ENCODE measurements at places on chromosomes 7 and 10. TPM values are rescaled to one million over a fixed set of nuclear protein-coding genes. Genes with fewer than 3 reads are reported as not detected.

C10orf71 gene
- total RNA-seq: not detected

CPXM2 gene
- total RNA-seq: not detected

TRIM50 gene
- total RNA-seq: not detected

CLRN3 gene
- total RNA-seq: not detected

RBM28 gene
- total RNA-seq: 7.3 TPM

LOXL4 gene
- 68.3 TPM for total RNA-seq

MYH16 gene
- not detected for total RNA-seq

CALCR gene
- total RNA-seq: under 0.01 TPM

C10orf143 gene
- total RNA-seq: under 0.01 TPM

ANKRD2 gene
- total RNA-seq: 0.86 TPM

PAX4 gene
- not detected for total RNA-seq

ELMO1 gene
- under 0.01 TPM for total RNA-seq

ZCCHC24 gene
- 36.7 TPM for total RNA-seq

DNA sequence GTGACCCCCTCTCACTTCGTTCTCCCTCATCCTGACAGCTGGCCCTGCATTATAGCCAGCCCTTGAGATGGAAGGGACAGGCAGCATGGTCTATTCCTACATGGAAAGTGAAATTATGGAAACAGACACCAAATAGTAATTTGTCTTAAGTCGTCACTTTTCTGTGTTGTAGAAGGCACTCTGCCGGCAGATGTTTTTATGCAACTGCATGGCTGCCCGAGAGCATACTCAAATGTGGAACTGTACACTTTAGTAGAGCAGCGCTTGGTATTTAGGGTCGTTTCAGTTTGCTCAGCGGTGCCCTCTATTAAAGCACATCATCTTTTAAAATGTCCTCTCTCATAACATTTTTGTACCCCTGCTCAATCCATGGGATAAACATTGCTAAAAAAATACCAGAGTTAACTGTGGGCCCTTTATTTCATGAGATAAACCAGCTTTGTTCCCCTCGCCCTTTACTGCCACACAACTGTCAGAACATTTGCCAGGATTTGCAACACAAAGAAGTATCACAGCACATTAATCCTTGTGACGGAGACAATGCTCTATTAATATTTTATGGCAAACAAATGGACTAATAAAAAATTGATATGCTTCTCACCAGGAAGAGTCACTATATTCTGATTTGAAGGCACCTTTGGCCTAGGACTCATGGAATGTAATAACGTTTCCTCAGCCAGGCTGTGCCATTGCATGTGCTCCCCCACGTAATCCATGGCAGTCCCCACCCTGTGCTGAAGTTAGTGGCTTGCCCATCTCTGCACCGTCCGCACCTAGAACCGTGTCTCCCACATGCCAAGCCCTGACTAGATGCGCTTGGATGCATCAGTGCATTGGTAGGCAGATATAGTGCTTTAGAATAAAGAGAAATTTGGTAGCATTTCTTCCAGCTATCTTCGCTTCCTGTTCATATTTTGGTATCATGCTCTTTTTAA lies 221.3 kb downstream of the PAXIP1 start:
- no peak for DNase-seq

DNA sequence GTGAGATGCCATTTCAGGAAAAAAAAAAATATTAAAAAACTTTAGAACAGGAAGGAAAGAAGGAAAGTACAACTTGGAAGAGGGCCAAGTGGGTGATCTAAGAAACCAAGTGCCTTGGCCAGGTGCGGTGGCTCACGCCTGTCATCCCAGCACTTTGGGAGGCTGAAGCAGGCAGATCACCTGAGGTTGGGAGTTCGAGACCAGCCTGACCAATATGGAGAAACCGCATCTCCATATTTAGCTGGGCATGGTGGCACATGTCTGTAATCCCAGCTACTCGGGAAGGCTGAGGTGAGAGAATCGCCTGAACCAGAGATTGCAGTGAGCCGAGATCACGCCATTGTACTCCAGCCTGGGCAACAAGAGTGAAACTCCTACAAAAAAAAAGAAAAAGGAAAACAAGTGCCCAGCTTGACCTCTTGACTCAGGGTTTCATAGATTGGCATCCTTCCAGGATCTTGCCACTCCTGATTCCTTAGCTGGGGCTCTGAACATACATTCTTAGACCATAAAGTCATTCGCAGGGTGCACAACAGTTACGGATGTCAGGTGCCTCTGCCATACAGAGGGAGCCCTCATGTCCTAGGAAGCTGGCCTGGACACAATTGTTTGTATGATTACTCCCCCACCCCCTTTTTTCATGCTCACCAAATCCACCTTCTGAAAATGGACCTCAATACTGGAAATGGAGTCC lies 2.1 kb upstream of the GUSB start:
- no peak for DNase-seq

DNA sequence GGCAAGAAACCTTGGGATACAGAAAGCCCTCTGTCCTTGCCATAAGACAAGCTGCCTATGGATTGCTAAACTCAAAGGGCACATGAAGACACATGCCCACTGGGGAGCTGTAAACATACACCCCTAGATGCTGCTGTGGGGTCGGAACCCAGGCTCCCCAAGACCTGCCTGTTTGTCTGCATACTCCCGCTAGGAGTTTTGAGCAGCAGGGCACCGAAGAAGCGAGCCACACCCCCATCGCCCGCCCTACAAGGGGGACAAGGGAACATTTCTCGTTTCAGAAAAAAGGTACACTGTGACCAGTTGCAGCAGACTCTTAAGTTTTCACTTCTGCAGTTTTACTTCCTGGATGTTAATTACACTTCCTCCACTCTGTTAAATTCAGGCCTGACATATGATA lies 680.2 kb upstream of the GHITM start:
- no peak for DNase-seq

- DNase-seq: no peak
Measured at GRCh38 chr10:53843736-53844362, 957.2 kb downstream of the PCDH15 start.

DNA sequence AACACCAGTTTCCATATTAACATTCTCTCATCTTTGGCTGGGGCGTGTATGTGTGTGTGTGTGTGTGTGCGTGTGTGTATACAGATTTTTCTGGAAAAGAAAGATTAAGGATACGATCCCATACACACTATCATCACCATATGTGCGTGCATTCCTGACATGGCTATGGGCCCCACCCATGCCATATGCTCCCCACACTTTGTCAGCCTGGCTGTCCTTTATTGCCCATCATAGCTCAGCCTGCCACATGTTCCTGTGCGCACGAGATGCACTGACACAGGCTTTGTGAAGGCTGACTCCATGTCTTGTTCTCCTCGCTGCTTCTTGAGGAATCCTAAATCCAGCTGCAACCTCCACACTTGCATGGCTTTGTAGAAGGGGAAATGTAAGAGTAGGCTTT lies 984.1 kb downstream of the LRMDA start:
- DNase-seq: no peak

DNA sequence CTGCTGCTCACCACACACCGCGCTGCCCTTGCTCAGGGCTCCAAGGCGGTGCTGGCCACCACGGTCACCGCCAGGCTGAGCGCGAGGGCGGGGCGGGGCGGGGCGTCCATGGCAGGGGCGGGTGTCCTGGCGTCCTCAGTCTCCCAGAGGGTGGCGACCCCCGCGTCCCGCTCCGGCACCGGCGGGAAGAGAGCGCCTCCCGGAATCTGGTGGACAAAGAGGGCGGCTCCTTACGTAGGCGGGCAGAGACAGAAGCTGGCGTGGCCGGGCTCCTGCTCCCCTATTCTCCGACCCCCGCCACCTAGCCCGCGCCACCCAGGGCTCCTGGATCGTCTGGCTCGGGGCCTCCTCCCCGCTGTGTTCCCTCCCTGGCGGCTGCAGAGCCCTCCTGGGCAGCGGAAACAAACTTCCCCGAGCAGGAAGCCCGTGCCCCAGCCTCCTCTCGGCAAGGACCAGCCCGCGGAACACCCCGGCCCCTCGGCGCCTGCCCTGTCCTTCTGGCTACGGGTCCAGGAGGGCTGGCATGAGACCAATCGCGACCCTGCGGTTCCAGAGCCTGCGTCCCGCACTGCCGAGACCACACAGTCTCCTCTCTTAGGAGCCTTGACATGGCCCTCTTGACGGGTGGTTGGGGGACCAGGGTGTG lies 133.8 kb upstream of the ZNF92 start:
- DNase-seq: no peak

GRCh38 chr10:107728807-107729206 lies 564.3 kb upstream of the SORCS1 start:
- no peak for DNase-seq

DNA sequence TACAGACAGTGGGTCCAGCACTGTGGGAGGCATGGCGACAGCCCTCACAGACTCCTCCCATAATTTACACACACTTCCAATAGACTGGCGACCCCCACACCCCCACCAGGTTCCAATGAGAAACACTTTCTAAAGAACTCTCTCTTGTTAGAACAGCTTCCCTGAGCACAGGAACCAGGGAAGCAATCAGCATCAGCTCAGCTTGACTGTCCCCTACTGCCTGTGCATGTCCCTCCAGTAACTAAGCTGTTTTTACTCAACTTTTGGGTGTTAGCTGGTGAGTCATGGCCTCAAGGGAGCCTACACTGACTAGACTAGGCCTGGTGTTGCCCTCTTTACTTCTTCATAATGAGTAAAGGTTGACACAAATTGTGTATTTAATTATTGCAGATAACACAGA lies 32.6 kb upstream of the HERPUD2 start:
- peak; percentile 33 for DNase-seq

GRCh38 chr7:66326501-66327215 lies 121.5 kb downstream of the TPST1 start:
- DNase-seq: peak; percentile 96

DNA sequence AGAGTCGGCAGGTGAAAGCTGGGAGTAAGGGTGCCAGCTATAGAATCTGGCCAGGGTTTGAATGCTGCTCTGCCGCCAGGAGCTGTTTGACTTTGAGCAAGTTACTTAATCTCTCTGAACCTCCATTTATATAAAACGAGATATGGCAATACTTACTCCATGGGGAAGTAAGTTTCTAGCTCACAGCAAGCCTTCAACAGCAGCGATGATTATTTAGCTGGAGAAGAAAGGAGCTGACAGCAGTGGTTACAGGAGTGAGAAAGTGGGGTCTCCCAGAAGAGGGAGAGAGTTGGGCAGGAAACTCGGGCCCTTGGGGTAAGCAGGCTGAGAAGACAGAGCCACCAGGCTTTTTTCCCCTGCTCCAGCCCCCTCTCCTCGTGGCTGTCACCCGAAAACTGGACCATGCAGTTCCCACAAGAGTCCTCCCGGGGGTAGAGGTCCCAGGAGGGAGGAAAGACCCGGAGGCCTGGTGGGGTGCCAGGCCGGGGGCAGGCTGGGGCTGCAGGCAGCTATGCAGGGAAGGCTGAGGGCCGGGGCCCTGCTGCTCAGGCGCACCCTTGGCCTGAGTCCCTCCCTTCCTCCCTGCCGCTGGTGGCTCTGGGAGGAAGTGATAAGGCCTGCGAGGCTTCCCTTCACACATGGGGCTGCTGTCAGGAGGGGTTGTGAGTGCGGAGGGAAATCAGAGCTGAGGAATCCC lies 3.5 kb downstream of the NOS3 start:
- DNase-seq: no peak

- no peak for DNase-seq
Measured at GRCh38 chr7:158206341-158206740, 381.3 kb downstream of the PTPRN2 start.

DNA sequence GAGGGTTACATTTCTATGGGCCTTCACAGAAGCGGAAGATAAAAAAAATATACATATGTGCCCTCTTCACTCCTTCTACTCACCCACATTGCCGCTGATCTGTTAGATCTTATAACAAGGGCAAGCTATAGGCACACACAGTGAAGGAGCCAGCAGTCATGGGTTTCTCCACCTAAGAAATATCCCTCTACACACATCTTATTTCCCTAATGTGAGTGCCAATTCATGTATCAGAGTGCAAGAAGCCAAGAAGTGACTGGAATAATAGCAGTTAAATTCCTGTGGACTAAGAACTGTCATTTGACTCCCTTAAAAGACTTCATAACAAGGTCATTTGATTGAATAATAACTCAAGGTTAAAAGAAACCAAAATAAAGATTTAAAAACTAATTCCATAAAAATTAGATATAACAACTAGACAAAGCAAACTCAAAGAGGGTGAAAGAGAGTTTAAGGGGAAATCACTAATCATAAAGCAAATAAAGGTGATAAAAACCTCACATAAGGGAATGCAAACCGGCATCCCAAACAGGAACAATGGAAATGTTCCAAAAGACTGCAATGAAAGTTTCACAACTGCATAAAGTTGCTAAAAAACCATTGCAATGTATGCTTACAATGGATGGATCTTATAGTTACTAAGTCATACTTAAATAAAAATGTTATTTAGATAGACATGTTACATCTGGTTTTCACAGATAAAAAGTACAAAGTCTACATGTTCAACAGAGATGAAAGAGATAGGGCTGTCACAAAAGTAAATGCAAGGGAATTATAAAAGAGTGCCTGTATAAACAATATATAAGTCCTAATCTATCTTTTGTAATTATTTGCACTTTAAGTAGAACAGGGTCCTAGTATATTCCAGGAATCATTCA lies 42.8 kb downstream of the ARHGAP21 start:
- peak; percentile 46 for DNase-seq

DNA sequence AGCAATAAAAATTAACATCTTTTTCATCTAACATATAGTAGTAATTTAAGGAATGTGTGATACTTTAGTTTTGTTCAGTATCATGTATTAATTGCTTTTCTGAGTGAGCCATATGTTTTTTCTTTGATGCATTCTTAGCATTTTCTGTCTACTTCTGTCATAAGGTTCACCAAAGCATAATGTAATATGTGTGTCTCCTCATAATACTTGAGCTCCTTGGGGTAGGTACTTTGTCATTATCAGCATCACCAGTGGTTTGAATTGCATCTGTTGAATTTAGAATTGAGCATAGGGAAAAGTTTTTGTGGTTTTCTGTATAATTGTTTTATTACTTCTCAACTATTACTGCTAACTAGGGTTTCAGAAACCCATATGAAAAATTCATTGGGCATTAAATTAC lies 26.5 kb downstream of the VPS50 start:
- DNase-seq: no peak

DNA sequence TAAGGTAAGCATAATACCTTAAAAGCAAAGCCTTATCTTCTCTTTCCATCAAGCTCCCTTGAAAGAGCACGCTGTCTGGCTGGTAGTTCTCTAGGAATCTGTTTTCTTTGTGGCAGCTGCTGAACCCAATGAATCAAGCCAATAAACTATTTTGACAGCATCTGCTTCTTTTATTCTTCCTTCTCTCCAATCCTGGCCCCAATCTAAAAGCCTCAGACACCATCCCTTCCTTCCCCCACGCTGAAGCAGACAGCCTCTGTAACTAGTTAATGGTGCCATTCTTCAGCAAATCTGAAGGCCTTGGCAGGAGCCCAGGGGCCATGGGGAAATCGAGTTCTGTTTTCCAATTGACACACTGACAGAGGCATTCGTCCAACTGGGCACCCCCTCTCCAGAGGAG lies 186.6 kb upstream of the LYZL1 start:
- DNase-seq: peak; percentile 39

All from fibroblast of villous mesenchyme (primary cell).